ENCODE measurements at places on chromosomes 11 and 22.

GRCh38 chr11:81222491-81222890 is 1511.2 kb downstream of the FAM181B start:
- no peak for DNase-seq

GRCh38 chr11:17651061-17651460 is 68.3 kb upstream of the MYOD1 start:
- DNase-seq = no peak

GRCh38 chr11:538431-539051 is 1.2 kb downstream of the LRRC56 start:
- no peak for DNase-seq

- DNase-seq = peak; percentile 45
Measured at GRCh38 chr11:118918128-118918685, 7.5 kb downstream of the BCL9L start.

DNA sequence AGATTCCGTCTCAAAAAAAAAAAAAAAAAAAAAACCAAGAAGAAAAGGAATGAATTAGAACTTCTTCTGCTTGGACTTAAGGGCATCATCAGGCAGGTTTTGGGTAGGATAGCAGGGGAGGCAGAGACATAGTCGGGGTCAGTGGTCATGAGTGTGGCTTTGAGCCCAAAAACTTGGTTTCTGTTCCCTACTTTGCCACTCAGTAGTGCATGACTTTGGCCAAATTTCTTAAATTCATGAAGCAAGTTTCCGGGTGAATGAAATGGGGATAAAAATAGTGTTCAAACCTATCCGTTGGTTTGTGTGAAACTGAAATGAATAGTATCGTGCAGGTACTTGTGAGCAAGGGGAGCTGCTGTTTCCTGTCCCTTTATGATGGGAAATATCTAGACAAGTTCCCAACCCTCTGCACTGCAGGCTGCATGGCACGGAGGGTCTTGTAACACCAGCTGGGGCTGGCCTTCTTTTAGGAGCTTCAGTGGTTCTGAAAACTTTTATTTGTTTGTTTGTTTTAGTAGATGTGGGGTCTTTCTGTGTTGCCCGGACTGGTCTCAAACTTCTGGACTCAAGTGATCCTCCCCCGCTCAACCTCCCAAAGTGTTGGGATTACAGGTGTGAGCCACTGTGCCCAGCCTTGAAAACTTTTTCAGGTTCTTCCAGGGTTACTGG is 18.4 kb downstream of the NEAT1 start:
- no peak for DNase-seq

- no peak for DNase-seq
Measured at GRCh38 chr11:3707176-3707575, 36.0 kb upstream of the CHRNA10 start.

- DNase-seq = peak; percentile 71
Measured at GRCh38 chr22:50326956-50327710, at the start of gene DENND6B. Gene DENND6B (minus strand): TSS chr22:50327012. CDS start chr22:50326988, 24 bp downstream.

DNA sequence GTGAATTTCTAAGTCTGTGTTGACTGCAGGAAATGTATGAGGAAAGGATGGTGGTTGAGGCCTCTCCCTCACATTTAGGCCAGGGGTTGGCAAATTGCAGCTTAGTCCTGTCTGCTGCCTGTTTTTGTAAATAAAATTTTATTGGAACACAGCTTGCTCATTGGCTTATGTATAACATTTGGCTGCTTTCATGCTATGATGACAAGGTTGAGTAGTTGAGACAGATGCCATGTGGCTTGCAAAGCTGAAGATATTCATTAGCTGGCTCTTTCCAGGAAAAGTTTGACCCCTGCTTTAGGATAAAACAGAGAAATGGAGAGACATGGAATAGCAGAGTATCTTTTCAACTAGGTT is 46.2 kb downstream of the BCR start:
- no peak for DNase-seq

- no peak for DNase-seq
Measured at GRCh38 chr11:13775471-13775870, 107.0 kb downstream of the FAR1 start.

DNA sequence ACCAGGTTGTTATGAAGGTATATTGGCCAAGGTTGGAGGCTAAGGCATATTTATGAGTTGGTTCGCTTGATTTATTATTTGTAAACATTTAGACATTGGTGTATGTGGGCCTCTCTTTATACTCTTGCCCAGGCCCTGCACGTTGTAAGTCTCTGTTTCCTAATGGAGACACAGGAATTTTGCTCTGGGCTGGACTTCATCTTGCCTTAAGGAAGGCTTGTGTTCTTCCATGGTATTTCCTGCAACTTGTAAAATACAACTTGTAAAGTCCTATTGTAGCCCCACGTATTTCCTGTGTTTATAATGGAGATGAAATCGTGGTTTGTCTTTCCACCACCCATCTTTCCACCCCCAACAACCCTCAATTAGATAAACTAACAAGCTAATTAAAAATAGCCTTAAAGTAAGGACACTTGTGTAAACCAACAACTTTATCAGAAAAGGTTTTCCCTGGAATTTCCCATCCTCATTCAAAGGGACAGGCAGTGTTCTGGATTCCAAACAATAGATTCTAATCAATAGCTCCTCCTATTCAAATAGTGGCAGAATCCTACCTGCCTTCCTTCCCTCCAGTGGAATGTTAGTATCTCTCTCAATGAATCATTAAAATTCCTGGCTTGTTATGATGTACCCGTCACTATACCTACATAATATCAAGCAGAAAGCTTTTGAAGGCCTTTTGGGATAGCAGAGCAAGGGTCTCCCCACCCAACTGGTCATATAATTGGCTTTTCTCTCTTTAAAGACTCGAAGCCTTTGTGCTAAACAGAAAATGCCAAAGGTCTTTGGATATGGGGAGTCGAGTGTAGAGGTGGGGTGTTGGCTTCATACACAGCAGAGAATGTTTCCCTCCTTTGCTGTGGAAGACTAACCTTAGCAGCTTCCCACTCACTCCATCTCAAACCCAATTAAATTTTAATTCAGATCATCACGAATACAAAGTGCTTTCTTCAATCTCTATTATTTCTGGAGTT is 77.1 kb downstream of the UBASH3B start:
- DNase-seq = no peak

GRCh38 chr11:123892031-123892430 is 6.6 kb upstream of the TMEM225 start:
- no peak for DNase-seq

- DNase-seq = no peak
Measured at GRCh38 chr22:23836281-23836680, 2.5 kb downstream of the DERL3 start.

GRCh38 chr22:32603651-32604540 is 129.3 kb downstream of the FBXO7 start:
- no peak for DNase-seq

- no peak for DNase-seq
Measured at GRCh38 chr22:44112191-44112590, 68.5 kb upstream of the PARVG start.

- peak; percentile 31 for DNase-seq
Measured at GRCh38 chr22:43377896-43378704, 33.7 kb upstream of the MPPED1 start.

GRCh38 chr22:44037519-44038375 is 13.6 kb downstream of the PARVB start:
- DNase-seq = no peak

- DNase-seq = no peak
Measured at GRCh38 chr11:3962406-3962840, 107.0 kb downstream of the STIM1 start.

GRCh38 chr11:27509908-27510307 is 3.3 kb upstream of the LIN7C start:
- DNase-seq = no peak

DNA sequence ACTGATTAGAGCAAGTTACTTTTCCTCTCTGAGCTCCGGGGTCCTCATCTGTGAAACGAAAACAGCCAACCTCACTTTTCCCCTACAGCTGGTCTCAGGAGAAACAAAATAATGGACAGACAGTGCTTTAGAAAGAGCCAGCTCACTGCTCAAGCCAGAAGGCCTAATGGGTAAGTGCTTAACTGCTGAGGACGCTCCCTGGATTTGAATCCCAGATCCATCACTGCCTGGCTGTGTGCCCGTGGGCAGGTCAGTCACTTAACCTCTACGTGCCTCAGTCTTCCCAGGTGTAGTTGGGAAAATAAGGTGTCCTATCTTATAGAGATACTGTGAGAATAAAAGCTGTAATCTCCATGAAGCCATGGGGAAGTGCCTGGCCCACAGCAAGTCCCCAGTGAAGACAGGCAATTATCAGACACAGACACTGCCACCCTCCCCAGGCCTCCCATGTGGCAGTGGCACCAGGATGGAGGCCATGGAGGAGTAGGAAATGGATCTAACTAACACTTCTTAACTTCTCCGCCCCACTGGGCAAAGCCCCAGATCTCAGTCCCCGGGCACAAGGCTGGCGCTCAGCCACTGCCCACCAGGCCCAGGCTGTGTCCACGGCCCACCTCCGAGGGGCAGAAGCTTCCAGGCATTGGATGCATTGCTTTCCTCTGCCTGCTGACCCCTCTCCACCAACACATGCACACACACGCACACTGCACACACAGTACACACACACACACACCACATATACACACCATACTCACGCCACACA is 9.2 kb downstream of the TP53I11 start:
- no peak for DNase-seq

- no peak for DNase-seq
Measured at GRCh38 chr22:41305646-41306045, 4.3 kb downstream of the ZC3H7B start.

DNA sequence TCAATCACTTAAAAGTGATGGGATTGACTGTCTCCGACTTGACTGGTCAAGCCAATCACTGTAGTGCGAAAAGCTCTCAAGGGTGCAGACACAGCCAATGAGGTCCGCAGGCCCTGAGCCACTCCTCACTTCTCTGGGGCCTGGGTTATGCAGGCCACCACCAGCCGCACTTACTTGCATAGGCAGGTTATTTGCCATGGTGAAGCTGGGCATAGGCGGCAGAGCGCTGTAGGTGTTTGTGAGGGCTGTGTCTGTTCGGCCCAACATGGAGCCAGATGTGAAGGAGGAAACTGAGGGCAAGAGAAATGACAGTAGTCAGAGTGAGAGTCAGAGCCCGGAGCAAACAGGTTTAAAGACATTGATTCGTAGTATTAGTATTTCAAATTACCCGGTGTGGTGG is 17.9 kb downstream of the PAX6 start:
- DNase-seq = no peak

Measured in NCI-H1105 treated with DMSO at 0.1 percent for 48 hours (cell line).